ENCODE measurements at places on chromosomes 1 and 21. TPM values are rescaled to one million over a fixed set of nuclear protein-coding genes. Genes with fewer than 3 reads are reported as not detected.

The SPRR3 gene
- total RNA-seq = not detected

The BSND gene
- total RNA-seq = not detected

The SPATA21 gene
- total RNA-seq = not detected

The TUFT1 gene
- 2.2 TPM for total RNA-seq

The FAM151A gene
- total RNA-seq = not detected
